ENCODE measurements at places on chromosomes 7 and 10. TPM values are rescaled to one million over a fixed set of nuclear protein-coding genes. Genes with fewer than 3 reads are reported as not detected.

Gene EPO
- 0.17 TPM for polyA plus RNA-seq

Gene ZNF853
- polyA plus RNA-seq, result 17.8 TPM

Gene ASIC3
- polyA plus RNA-seq, result 2.9 TPM

Gene C10orf62
- polyA plus RNA-seq, result 0.45 TPM

Gene LRRD1
- polyA plus RNA-seq, result 0.24 TPM
